ENCODE measurements at places on chromosomes 1 and 21.

GRCh38 chr1:214102907-214103306 is 115.1 kb downstream of the PROX1 start:
- DNase-seq = peak; percentile 96

- no peak for DNase-seq
Observed at GRCh38 chr21:24450119-24450518, 1157.2 kb downstream of the MRPL39 start.

DNA sequence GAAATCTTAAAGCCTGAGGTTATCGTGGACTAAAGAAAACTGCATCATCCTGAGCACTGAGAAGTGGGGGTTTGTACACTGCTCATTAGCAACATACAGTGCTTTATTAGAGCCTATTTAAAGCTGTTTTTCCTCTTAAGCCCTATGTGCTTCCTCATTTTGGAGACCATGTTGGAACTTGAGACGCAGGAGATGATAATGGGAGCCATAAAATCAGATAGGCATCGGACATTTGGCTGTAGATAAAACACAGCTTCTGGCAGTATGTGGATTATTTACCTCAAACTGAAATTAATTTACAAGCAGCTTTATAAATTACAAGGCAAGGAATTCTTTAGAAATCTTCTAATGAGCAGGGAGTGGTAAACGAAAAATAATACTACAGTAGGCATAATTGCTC is 147.7 kb upstream of the IVNS1ABP start:
- no peak for DNase-seq

- no peak for DNase-seq
Observed at GRCh38 chr21:46424039-46424591, 34.6 kb upstream of the DIP2A start.

GRCh38 chr1:115647047-115647446 is 5.3 kb downstream of the VANGL1 start:
- DNase-seq = peak; percentile 76

DNA sequence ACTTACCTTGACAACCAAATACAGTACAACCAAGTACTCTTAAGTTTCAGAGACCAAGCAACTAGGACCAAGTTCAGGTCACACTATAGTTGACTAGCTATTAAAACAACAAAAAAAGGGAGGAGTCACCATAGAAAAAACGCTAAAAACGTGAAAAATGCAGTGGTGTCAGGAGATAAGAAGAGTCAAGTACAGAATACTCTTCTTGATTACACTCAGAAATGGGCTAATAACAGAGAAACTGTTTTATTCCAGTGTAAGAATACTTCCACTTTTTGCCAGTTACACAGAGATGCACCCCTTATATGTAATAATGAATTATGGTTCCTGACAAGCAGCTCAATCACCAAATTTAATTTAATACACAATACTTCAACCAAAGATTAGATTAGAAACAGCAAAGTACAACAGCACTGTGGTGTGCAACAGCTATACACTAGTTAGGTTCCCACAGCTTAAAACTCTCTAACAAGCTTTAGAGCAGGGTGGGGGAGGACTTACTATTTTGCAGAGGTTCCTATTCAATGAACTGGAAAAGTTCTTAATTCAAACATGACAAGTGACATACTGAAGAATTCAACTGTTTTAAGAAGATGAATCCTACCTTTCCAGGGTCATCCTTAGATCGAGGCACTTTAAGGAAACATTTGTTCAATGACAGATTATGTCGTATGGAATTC is 70.4 kb downstream of the FOXJ3 start:
- no peak for DNase-seq

GRCh38 chr1:244171241-244171985 is 120.3 kb downstream of the ZBTB18 start:
- no peak for DNase-seq

DNA sequence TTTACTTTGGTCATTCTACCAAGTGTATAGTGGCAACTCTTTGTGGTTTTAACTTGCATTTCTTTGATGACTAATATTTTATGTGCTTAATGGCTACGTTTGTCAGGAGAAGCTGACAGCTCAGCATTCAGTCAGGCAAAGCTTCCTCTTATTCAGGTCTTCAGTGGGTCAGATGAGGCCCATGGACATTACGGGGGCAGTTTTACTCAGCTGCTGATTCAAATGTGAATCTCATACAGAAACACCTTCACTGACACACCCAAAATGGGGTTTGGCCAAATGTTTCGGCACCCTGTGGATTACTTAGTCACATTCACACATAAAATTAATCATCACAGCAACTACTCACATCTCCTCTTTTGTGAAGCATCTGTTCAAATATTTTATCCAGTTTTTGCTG is 104.9 kb upstream of the PLD5 start:
- no peak for DNase-seq

DNA sequence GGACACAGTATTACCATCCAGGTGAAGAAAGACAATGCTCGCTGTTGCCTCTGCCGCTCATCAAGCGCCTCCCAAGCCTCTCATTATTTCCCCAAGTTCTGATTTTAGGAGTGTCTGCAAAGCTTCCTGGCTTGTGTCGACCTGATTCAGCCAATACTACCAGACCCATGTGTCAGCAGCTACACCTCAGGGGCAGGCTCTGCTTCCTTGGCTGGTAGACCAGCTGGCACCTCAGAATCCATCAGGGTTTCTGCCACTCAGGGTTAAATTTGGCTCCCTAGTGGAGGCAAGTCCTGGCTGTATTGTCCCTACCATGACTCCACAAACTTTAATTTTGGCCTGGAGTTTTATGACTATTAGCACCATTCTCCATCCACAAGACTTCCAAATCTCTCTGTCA is 35.4 kb downstream of the SUSD4 start:
- no peak for DNase-seq

DNA sequence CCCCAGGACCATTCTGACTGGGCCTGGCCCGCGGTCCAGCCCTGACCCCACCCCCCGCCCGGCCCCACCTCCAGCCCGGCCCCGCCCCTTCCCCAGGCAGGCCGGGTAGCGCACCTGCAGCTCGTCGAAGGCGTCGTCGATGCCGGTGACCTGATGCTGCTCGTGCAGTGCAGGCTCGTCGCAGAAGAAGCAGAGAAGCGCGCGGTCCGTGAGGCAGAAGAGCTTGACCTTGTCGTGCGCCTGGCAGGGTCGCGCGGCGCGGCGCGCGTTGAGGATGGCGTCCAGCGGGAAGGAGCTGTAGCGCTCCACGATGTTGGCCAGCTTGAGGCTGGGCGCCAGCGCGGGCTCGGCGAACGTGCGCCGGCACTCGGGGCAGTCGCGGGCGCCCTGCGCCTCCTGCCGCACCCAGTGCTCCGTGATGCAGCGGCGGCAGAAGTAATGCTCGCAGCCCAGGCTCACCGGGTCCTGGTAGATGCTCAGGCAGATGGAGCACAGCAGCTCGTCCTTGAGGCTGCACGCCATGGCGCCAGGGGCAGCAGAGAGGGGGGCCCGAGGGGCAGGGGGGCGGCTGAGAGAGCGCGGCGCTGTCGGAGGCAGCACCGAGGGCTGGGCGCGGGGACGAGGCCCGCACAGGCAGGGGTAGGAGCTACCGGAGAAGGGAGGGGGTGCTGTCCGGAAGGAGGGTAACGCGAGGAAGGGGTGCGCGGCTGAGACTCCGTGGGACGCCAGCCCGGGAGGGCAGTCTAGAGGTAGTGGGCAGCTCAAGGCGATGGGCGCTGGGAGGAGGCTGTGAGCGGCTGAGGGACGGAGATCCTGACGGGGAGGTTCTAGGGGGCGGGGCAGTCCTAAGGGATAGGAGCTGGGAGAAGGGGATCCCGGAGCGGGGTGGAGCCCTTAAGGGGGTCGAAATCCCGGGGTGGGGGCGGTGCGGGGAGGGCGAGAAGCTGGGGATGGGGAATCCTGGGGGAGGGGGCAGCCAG is 642 bp downstream of the TRIM62 start:
- peak; percentile 86 for DNase-seq

- no peak for DNase-seq
Observed at GRCh38 chr1:10803971-10804820, 7.8 kb upstream of the CASZ1 start.

DNA sequence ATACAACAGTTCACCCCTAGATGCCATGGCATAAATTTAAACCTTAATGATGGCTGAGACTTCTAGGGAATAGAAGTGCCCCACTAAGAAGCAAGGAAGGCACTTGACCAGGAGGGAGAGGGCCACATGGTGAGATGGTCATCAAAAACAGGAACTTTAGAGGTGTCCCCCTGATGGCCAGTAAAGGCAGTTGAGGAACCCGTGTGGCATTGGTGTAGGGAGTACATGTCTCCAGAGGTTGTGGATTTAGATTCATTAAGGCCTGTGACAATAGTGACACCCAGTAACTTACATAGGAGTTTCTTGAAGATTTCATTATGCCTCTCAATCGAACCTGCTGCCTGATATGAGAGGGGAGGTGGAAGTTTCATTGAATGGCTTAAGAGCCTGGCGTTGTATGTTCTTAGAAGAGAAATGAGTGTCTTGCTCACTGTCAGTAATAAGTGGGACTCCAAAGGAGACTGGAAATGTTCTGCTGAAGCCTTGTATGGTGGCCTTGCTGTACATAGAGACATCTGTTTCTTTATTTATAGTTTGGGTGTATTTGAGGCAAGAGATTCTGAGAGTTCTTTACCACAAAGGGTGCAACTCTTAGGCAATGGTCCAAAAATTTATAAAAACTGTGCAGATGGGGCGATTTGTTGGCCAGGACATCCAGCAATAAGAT is 27.9 kb downstream of the EDARADD start:
- no peak for DNase-seq

GRCh38 chr1:44775930-44776729 is 790 bp downstream of the RPS8 start:
- DNase-seq = peak; percentile 26

DNA sequence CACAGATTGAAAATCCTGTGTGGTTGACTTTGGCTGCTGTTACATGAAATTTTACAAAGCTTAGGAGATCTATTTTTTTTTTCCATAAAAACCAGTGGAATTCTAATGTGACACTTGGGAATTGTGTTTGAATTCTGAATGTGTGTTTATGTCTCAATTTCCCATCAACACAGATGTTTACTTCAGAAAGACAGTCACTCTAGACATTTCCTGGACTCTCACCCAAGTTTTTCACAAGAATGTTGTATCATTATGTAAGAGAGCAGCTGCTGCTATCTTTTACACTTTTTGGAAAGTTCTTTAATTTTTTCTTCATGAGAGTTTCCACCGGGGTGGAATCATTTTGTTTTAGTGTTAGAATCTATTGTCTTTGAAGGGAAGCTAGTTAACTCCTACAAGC is 210.1 kb downstream of the GIPC2 start:
- DNase-seq = no peak

- DNase-seq = no peak
Observed at GRCh38 chr1:36775716-36776115, 258.6 kb downstream of the GRIK3 start.

- no peak for DNase-seq
Observed at GRCh38 chr1:30192969-30193630, 530.3 kb downstream of the MATN1 start.

DNA sequence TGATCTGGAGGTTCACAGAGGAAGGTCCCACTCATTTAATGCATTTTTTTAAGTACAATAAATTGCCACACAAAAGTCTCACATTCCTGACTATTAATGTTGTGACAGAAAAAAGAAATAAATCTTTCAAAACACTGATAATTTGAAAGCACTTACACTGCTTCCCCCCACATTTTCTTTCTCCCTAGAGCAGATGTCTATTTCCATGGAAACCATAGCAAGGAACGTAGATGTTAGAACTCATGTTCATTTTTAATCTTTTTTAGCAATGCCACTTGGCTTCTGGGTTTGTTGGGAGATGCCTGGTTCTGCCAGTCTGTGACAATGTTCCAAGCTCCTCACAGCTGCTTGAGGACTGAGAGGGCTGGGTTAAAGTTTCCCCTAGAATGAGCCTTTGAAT is 1.9 kb upstream of the STMN1 start:
- DNase-seq = no peak

- no peak for DNase-seq
Observed at GRCh38 chr1:18077657-18078215, 29.9 kb upstream of the IGSF21 start.

GRCh38 chr1:34087986-34088385 is 77.0 kb downstream of the CSMD2 start:
- no peak for DNase-seq

DNA sequence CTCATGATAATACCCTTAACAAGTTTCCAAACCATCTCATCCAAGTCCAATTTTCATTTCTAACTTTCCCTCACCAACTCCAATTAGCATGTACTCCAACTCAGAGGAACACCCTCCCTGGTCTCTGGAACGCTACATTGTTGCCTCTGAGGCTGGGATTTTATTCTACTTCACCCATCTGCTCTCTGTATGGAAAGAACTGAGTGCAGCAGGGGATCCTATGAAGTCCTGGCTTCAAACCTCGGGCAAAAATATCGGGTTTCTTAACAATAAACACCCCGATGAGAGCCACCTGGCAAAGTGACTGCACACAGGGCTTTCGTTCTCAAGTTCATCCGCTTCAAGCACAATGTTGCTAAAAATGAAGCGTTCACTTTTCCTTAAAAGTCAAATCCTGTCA is 99.6 kb downstream of the CRB1 start:
- DNase-seq = no peak

DNA sequence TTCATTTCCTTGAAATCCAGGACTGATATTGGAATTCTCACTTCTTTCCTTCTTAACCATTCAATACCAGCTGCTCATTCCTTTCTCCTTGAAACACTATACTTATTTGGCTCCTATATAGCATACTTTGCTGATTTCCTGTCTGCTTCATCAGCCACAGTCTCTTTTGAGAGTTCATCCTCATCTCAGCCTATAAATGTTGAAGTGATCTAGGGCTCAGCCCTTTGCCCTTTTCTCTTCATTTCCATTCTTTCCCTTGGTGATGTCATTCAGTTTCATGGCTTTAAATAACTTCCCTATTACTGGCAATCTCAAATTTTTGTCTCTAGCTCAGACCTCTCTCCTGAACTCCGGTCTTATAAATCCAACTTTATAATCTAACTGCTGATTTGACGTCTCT is 24.1 kb upstream of the RABGAP1L start:
- DNase-seq = no peak

DNA sequence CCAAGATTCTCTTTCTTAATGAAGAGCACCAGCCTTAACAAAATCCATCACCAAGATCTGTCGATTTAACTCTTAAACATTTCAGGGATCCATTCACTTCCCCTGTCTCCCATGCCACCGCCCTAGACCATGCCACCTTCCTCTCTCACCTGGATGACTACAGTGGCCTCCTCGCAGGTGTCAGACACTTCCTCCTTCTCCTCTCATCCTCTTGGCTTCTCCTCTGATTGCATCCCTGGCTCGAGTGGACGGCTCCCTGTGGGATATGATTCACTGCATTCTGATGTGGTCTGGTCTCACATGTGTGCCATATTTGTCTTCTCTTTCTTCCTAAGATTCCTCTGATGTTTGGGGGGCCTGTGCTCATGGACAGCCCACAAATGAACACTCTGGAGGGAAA is 66.4 kb upstream of the KLHDC7A start:
- DNase-seq = no peak

GRCh38 chr1:56297904-56298303 is 281.5 kb downstream of the PLPP3 start:
- no peak for DNase-seq

Measured in M059J (cell line).